ENCODE measurements at places on chromosomes 1 and 21. TPM values are rescaled to one million over a fixed set of nuclear protein-coding genes. Genes with fewer than 3 reads are reported as not detected.

Gene TNN
- not detected for total RNA-seq

Gene GPR52
- total RNA-seq, result 2.1 TPM

Gene ELF3
- 3.7 TPM for total RNA-seq

Gene HSPG2
- total RNA-seq, result 4.4 TPM

Gene DNAJC28
- total RNA-seq, result 1.2 TPM

Gene RPTN
- not detected for total RNA-seq

GRCh38 chr1:94643819-94644218 lies 102.3 kb upstream of the F3 start:
- H3K27me3 ChIP-seq, result no peaks in the 10 kb centered on the region
- H3K27ac ChIP-seq, result no peak overlapping the region
- no peak for DNase-seq
- H3K4me3 ChIP-seq, result no peak overlapping the region

GRCh38 chr1:32775640-32776337 lies 41.4 kb downstream of the YARS1 start:
- peaks cover 6% of the 10 kb centered on the region for H3K27me3 ChIP-seq
- no peaks in the 10 kb centered on the region for H3K4me1 ChIP-seq
- no peak overlapping the region for H3K27ac ChIP-seq
- no peak overlapping the region for H3K4me3 ChIP-seq

DNA sequence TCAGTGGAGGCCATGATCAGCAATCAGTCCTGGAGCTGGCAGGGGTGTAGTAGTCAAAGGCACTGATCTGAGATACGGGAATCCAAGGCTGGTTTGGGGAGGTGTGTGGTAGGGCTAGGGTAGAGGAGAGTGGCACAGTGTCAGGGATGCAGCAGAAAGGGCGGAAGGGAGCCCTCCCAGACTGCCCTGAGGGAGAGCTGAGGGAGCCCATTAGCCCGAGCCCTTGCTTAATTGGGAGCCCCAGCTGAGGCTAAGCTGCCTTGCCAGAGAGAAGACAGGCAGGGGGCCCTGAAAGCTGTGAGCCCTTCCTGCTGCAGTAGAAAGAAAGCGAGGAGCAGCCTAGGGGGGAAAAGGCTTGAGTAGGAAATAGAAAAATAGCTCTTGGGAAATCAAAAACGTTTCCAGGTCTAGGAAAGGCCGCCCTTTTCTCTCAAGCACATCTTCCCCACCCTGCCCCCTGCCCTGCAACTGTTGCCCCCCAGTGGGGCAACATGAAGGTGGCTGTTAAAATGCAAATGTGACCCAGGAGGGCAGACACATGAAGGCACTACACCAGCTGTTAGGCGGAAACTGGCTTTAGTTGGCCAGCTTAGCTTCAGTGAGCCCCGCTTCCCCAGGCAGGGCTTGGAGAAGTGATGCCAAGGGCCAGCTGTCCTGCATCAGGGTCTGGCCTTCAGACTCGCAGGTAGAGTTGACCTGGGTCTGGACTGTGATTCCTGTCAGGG lies 106.2 kb downstream of the UCK2 start:
- no peaks in the 10 kb centered on the region for H3K4me1 ChIP-seq
- DNase-seq, result no peak
- no peak overlapping the region for H3K4me3 ChIP-seq
- no peaks in the 10 kb centered on the region for H3K27me3 ChIP-seq

- H3K4me3 ChIP-seq, result no peak overlapping the region
- DNase-seq, result no peak
- H3K27ac ChIP-seq, result no peak overlapping the region
- no peaks in the 10 kb centered on the region for H3K36me3 ChIP-seq
These were observed 611.4 kb upstream of the USP24 start for GRCh38 chr1:55826381-55827080.

DNA sequence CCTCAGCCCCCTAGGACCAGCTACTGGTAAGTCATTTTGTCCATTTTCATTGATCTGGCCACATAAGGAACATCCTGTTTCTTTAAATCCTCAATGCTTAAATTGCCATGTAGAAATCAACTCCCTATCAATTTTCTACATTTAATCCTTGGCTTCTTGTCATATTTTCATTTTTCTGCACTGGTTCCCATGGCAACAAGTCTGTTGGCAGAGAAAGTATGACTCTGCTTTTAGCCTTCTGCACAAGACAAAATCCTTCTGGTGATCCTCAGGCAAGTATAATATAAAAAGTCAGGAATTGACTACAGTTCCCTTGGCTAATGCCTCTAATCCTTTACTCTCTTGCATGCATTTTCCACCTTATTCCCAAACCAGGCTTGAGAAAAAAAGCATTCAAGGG lies 65.0 kb downstream of the LRRC40 start:
- no peak for DNase-seq
- H3K4me3 ChIP-seq, result no peak overlapping the region
- peaks cover 9% of the 10 kb centered on the region for H3K36me3 ChIP-seq
- no peaks in the 10 kb centered on the region for H3K27me3 ChIP-seq
- H3K4me1 ChIP-seq, result no peaks in the 10 kb centered on the region

- H3K36me3 ChIP-seq, result no peaks in the 10 kb centered on the region
- H3K27me3 ChIP-seq, result no peaks in the 10 kb centered on the region
- no peaks in the 10 kb centered on the region for H3K4me1 ChIP-seq
- DNase-seq, result no peak
These were observed 517.4 kb downstream of the KIF26B start for GRCh38 chr1:245671966-245672767.

DNA sequence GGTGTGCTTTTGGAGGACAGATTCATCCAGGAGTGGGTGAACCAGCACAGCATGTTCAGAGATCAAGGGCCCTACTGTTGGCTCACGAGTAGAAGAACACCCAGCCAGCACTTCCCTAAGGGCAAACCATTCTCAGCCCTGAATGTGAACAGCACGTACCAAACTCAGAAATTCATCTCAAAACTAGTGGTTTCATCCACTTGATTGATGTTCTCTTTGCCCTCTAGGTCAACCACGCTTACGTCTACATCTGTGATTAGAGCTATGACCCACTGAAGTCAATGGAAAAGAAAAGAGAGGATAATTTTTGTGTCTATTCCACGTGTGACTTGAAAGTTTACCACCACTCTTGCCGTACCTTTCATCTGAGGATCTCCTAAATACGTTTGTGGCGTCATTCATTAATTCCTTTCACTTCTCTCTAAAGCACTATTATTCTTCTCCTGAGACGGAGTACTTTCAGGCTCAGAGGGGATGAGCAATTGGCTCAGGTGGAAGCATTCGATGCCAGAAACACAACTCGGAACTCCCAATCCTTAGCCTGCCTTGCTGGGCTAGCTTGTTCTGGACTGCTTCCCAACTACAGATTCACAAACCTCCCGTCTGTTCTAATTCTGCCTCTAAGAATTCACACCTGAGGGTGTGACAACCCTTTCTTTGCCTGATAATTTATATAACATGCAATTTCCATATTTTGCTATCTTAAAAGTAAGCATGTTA lies 57.3 kb upstream of the HIVEP3 start:
- H3K4me1 ChIP-seq, result peaks cover 5% of the 10 kb centered on the region
- no peak overlapping the region for H3K27ac ChIP-seq
- no peak for DNase-seq

DNA sequence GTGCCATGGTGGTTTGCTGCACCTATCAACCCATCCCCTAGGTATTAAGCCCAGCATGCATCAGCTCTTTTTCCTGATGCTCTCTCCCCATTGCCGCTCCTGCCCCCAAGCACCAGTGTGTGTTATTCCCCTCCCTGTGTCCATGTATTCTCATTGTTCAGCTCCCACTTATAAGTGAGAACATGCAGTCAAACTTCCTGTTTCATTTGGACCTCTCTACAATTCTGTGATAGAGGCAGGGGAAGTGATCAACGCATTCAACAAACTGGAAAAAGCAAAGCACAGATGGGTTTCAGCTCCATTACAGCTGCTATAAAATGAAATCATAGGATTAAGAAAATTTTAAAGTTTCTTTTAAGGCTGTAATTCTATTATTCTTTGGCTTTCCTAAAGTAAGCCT lies 23.3 kb upstream of the CD55 start:
- no peak for DNase-seq
- H3K4me1 ChIP-seq, result no peaks in the 10 kb centered on the region
- H3K27ac ChIP-seq, result no peak overlapping the region

- H3K4me3 ChIP-seq, result no peak overlapping the region
- H3K4me1 ChIP-seq, result no peaks in the 10 kb centered on the region
- no peaks in the 10 kb centered on the region for H3K27me3 ChIP-seq
- DNase-seq, result no peak
- no peak overlapping the region for H3K27ac ChIP-seq
- no peaks in the 10 kb centered on the region for H3K36me3 ChIP-seq
These were observed 31.1 kb downstream of the TMEM50A start for GRCh38 chr1:25369241-25369640.

DNA sequence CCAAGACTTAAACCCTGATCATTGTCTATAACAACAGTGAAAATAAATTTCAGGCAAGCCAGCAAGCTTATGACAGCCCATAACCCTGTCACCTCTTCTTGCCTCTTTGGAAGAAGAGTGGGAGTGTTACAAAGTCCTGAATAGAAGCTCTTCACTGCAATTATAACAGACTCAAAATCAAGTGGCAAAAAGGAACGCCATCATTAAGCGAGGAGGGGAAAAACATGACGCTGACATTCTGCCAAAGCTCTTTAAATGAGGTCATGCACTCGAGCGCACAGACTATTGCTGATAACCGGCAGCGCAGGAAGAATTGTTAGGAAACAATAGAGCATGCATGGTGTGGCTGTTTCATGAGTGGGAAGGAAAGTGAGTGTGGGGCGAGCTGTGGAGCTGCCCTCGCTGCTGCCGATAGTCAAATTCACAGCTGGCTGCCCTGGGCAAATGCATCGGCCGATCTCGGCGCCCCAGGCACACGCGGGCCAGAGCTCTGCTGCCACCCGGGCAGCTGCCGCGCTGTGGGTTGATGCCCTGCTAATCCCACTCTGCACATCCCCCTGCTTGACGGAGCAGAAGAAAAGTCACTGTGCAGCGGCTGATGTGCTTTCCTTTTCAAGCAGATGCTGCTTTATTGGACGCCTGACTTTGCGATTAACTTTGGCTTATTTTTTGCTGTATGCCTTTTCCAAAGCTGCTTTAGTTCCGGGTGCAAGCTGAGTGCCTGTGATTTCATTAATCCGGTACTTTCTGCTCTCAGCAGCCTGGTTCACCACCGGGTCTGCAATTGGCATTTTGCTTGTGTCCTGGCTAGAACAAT lies 102.4 kb upstream of the ST6GALNAC5 start:
- no peaks in the 10 kb centered on the region for H3K27me3 ChIP-seq
- H3K27ac ChIP-seq, result no peak overlapping the region
- no peaks in the 10 kb centered on the region for H3K4me1 ChIP-seq
- H3K36me3 ChIP-seq, result no peaks in the 10 kb centered on the region
- DNase-seq, result no peak

DNA sequence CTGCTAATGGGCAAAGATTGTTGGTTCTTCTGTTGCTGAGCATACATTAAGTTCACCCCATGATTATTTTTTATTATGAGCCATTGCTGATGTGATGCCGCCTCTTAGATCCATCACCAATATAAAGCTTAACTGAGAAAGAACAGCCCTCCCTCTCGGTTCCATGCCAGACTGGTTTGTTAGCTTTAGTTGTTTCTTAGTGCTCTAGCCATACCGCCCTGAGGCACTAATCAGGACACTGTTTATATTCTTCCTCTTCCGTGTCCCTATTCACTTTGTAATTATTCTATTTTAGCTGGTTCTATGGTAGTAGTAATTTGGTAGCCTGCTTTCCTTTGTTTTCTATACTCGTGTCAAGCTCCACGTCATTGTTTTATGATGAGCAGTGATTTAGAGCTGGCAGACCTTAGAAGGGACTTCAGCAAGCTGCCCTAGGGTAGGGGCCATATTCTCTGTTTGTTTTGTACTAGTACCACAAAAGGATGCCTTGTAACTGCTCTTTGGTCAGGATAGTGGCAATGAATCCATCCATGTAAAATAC lies 27.3 kb upstream of the PDPN start:
- H3K4me3 ChIP-seq, result no peak overlapping the region
- H3K4me1 ChIP-seq, result no peaks in the 10 kb centered on the region
- no peaks in the 10 kb centered on the region for H3K36me3 ChIP-seq
- H3K27ac ChIP-seq, result no peak overlapping the region

DNA sequence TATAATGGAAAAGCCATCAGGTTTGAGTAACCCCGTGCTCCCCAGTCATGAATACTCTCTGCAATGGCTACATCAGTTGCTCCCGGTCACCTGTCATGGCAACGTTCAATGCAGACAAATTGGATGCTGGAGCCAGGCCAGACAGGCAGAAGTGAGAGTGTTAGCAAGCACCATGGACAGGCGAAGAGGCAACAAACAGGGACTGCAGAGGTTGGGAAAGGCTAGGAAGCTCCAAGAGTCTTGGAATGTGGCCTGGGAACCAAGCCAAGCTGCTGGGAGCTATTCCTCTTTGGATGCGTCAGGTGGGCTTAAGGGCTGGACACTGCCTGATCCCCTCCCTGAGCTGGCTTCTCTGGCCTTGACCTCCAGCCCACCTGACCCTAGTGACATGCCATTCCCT lies 102.9 kb downstream of the ACTL8 start:
- no peaks in the 10 kb centered on the region for H3K27me3 ChIP-seq
- H3K4me3 ChIP-seq, result no peak overlapping the region
- no peak for DNase-seq

DNA sequence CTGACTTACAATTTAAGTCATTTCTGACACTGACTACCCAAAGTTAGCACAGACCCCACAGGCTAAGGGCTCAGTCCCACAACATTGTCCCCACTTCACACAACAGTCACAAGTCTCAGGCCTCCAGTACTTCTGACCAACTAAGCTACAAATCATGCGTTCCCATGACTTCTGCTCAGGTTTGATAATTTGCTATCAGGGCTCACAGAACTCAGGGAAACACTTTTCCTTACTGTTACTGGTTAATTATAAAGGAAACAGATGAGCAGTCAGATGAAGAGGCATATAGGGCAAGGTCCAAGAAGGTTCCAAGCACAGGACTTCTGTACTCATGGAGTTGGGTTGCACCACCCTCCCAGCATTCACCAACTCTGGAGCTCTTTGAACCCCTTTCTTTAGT lies 151.2 kb upstream of the TNR start:
- no peak overlapping the region for H3K4me3 ChIP-seq
- H3K27me3 ChIP-seq, result no peaks in the 10 kb centered on the region
- DNase-seq, result no peak

GRCh38 chr1:160047111-160047991 lies 15.6 kb upstream of the PIGM start:
- DNase-seq, result no peak
- H3K4me1 ChIP-seq, result no peaks in the 10 kb centered on the region
- peaks cover 19% of the 10 kb centered on the region for H3K27me3 ChIP-seq

- H3K4me1 ChIP-seq, result no peaks in the 10 kb centered on the region
- no peak for DNase-seq
- no peaks in the 10 kb centered on the region for H3K36me3 ChIP-seq
- no peak overlapping the region for H3K27ac ChIP-seq
- H3K4me3 ChIP-seq, result no peak overlapping the region
These were observed 254.4 kb upstream of the CSF3R start for GRCh38 chr1:36737038-36737555.

DNA sequence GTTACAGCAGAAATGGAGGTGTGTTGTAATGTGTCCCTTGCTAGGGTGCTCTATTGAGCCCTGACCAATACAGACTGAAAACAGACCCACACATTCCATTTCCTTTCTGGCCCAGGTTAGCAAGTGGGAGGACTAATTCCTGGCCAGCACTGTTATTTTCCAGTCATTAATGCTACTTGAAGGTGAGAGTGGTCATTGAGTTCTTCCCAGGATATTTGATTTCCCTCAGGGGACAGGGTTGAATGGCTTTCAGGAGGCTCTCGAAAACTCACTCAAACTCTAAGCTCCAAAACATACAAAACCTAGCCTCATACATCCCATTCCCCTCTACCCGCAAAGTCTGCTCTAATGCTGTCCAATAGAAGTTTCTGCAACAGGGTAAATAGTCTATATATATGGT lies 6.2 kb downstream of the LRRC52 start:
- no peak for DNase-seq
- peaks cover 14% of the 10 kb centered on the region for H3K27me3 ChIP-seq
- H3K36me3 ChIP-seq, result no peaks in the 10 kb centered on the region
- no peaks in the 10 kb centered on the region for H3K4me1 ChIP-seq
- H3K4me3 ChIP-seq, result no peak overlapping the region
- H3K27ac ChIP-seq, result no peak overlapping the region
